ENCODE measurements at places on chromosomes 3 and 15.

- no peak for DNase-seq
Measured at GRCh38 chr3:129312021-129312639, 33.5 kb downstream of the HMCES start.

GRCh38 chr15:100134586-100134985 is 207.2 kb downstream of the ADAMTS17 start:
- no peak for DNase-seq

GRCh38 chr3:50314342-50314741 is 8.2 kb downstream of the HYAL2 start:
- no peak for DNase-seq

- no peak for DNase-seq
Measured at GRCh38 chr3:78906245-78906644, 861.6 kb downstream of the ROBO1 start.

DNA sequence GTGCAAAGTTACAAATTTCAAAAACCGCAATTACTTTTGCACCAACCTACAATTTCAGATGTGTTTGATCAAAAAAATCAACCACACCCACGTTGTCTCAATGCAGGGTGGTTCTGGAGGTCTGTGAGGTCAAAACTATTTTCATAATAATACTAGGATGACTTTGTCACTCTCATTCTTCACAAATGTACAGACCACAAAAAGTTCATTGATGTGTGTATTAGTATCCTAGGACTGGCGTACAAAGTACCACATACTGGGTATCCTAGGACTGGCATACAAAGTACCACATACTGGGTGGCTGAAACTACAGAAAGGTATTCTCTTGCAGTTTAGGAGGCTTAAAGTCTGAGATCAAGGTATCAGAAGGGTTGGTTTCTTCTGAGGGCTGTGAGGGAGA is 13.0 kb downstream of the SUCLG2 start:
- no peak for DNase-seq

GRCh38 chr15:77542491-77543001 is 90.2 kb downstream of the LINGO1 start:
- DNase-seq, result no peak

GRCh38 chr15:94250801-94251200 is 19.4 kb downstream of the MCTP2 start:
- DNase-seq, result no peak

DNA sequence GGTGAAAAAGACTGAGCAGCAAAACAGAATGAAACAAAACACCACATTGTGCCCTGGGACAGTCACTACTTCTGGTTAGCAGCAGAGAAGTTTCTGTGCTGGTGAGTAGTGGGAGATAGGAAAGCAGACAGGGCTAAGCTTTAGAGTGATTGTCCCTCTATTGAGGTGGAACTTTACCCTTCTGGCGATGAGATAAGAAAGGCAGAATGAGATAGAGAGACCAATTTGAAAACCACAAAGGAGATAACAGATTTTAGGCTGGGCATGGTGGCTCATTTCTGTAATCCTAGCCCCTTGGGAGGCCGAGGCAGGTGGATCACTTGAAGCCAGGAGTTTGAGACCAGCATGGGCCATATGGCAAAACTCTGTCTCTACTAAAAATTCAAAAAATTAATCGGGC is 208.5 kb downstream of the TBL1XR1 start:
- no peak for DNase-seq

DNA sequence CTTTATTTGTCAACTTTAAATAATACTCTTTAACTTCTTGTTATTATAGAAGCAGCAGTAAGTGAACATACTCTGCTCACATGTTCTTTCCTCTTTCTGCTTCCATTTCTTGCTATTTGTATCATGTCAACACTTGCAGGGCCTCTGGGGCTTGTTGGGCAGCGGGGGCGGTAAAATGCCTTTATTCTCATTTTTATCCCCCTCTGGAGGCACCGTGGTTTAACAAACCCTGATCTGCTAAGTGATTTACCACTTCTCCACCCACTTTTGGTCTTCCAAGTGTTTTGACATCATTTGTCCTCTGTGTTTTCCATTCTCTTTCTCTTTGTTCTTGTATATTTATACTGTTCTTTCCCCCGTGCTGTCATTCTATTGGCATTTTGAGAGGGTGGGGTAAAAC is 33.9 kb downstream of the SCN10A start:
- DNase-seq, result no peak

DNA sequence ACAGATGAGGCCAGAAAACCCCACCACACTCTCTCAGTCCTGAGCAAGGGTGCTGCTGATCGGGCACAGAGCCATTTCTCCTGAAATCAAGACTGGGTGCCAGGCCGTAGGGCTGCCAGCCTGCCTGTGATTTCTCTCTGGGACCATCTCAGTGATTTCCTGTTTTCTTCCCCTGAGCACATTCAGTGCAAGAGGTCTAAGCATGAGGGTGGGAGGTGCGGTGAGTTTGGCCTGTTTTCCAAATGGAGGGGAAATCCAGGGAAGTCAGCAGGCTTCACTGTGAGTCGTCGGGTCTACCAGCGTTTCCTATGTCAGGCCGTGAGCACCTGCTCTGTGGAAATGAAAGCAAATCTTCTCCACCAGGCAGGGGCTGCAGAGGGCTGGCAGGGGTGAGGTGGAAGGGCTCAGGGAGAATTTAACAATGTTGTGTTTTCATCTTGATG is 82.3 kb downstream of the ST6GAL1 start:
- DNase-seq, result no peak

GRCh38 chr3:149085828-149086231 is 503 bp downstream of the HLTF start:
- DNase-seq, result peak; percentile 26

DNA sequence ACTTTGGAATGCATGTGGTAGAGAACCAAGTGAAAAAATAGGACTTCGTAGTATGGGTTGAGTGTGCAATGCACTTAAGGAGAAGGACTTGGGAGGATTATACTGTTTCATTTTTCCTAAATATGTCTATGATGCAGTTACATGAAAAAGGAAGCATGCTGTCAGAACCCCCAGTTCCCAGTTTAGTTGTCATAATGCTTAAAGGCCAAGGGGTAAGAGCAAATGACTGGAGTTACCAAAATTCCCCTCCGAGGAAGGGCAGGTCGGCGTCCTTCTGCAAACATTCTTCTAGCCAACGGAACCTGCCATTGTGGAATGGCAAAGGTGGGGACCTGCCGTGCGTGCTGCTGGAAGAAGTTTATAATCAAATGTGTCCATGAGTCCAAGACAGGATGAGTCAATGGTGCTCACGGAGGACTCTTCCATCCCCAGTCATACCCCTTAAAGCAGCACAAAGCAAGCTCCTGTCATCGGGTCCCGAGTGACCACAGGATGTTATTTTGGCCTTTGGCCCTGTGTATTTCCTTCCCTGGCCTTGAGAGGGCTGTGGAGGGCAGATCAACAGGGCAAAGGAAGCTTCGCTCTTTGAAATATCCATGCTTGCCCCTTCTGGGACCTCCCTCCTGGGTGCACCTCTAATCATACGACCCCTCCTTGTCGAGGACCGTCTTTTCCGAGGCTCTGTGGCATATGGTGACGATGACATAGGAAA is 93.2 kb downstream of the SLCO3A1 start:
- DNase-seq, result no peak

- DNase-seq, result no peak
Measured at GRCh38 chr3:2477620-2478019, 379.0 kb downstream of the CNTN4 start.

DNA sequence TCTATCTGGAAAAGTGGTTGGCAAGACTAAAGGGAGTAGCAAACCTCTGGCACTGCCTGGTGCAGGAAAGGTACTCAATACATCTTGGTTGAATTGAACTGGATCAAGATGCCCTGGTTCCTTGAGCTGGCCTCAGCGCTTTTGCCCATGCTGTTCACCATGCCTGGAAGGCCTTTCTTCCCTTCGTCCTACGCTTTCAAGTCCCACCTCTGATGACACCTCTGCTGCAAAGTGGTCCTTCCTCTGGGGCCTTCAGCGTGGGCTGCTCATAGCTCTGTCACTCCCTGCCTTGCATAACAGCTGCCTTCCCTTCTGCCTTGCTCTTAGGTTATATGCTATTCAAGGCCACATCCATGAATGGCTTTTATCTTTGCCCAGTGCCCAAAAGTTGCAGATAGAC is 23.0 kb downstream of the ITGA11 start:
- DNase-seq, result no peak

DNA sequence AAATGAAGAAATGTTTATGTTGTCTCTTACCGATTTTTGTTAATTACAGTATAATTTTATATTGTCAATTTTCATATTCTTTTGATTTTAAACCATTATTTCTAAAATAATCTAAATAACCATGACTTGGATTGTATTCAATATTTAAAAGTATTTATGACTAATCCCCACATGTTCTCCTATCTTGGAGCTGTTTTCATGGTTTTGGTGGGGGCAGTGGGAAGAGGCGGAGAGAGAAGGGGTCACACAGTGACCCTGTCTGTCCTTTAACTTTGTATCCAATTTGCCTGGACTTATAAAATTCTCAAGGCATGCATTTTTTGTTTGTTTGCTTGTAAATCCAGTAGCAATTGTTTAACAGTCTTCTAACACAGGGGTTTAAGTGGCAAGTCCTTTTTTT is 407.4 kb downstream of the NTRK3 start:
- DNase-seq, result no peak

DNA sequence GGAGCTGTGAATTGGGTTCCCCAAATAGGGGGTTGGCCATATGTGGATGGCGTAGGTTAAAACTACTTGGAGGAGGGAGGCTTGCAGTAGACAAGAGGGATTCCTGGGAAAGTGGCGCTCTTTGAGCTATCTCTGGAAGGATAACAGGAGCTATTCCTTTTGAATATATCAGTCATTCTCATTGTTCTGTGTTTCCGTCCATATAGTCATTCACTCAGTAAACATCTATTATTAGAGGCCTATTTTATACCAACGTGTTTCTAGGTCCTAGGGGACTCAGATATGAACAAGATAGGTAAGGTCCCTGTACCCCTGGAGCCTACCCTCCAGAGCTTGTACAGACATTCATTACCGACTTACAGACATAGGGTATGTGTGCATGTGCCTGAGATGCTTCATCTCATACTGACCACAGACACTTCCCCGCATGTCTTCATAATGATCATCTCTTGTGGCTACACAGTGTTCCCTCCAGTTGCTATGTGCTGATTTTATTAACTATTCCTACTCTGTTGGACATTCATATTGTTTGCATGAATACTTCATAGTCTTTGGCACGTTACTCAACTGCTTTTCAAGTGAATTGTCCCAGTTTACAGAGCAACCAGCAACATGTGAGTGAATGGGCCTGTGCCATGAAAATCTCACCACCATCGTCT is 55.8 kb upstream of the VILL start:
- DNase-seq, result no peak

DNA sequence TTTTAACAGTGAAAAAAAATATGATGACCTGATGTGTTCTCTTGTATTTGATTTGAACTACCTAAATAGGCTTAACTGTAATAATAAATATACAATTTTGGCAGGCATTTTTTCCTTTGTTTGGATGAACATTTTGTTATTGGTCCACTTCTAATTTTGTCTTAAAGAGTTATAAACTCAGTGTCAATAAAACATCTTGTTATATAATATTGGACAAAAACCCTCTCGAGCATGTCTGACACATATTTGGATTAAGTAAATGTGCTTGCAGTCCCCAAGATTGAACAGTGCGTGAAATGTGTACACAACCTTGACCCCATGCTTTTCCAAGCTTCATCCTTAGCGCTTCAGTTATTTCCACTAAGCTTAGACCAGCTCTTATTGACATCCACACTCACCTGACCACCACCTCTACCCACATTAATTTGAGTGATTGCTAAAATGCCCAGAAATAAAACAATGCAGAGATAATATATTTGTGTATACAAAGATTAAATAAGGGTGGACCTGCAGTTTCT is 131.7 kb upstream of the ZBED2 start:
- no peak for DNase-seq

DNA sequence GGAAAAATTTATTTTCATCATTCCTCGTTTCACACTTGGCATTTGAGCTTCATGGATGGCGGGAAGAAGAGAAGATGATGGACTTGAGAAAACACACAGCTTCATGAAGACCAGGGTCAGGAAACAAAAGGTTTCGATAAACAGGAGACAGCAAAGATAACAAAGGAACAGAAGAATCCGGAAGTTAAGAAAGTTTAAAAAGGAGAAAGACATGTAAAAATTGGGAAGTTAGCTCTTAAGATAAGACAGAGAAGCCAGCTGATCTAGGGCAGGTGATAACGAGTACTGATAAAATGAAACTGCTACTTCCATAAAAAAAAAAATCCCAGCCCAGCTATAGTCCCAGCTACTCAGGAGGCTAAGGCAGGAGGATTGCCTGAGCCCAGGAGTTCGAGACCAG is 23.9 kb downstream of the IL5RA start:
- no peak for DNase-seq

- no peak for DNase-seq
Measured at GRCh38 chr15:25862472-25863110, 536 bp downstream of the ATP10A start.

DNA sequence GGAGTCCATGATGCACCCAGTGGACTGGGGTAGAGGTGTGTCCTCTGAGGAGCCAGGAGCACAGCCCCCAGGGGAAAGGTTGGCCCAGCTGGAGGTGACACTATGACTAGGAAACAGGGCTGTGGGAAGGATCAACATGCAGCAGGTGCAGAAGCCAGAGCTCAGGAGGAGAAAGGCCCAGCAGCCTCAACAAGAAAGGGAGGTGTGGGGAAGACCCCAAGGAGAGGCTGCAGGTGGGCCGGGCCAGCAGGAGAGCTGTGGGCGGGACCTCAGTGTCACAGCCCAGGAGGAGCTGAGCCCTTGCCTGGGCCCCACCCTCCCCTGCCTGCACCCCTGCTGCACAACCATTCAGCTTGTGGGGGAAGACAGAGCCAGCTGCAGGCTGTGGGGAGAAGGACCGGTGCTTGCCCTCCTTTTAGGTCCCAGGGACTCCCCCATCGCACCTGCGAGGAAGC is 18.4 kb upstream of the KLF13 start:
- peak; percentile 87 for DNase-seq

- peak; percentile 11 for DNase-seq
Measured at GRCh38 chr3:21484057-21484827, 266.8 kb downstream of the ZNF385D start.

- no peak for DNase-seq
Measured at GRCh38 chr15:96097661-96098060, 232.8 kb upstream of the NR2F2 start.

- no peak for DNase-seq
Measured at GRCh38 chr3:66489581-66489980, 11.2 kb downstream of the LRIG1 start.

DNA sequence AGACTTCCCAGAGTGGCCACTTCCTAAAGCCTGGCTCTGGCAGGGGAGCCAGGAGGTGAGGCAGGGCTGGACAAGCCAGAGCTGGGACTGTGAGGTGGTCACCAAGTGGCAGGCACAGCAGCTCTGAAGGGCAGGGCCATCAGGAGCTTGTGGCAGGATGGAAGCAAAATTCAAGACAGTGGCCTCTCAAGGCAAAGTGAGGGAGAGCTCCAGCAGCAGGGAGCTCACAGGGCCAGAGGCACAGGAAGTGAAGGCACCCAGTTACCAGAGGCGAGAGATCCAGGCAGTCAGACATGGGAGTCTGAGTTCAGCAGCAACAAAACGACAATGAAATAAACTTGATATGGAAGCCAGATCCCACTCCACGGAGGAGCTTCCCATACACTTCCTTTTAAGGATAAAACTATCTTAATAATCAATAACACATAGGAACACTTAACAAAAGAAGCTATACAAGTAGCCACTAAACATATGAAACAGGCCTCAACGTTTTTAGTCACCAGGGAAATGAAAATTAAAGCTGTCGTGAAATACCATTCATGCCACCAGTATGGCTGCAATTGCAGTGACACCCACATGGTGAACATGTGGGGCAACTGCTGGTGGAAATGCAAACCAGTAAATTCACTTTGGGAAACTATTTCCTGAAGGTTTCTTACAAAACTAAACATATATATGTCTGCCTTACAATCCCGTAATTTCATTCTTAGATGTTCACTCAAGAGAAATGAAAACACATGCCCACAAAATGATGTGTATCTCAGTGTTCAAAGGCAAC is 35.4 kb upstream of the TMEM158 start:
- no peak for DNase-seq

All from NCI-H1436 (cell line).